ENCODE measurements at places on chromosomes 2 and 18.

DNA sequence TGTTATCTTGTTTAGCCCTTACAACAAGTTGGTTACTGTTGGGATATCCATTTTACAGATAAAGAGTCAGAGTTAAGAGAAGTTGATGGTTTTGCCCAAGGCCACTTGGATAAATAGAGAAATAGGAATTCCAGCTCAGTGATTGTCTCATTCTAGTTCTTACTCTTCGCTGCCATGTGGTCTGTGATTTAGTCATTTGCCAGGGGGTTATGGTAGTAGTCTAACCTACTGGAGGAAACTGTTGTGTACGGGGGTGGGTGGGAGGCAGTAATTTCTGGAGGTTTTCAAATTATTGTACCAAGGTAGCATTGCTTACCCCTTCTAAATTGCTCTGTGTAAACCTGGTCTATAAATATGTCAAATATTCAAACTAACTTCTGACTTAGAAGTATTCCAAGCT is 110.4 kb downstream of the MAP2 start:
- no peak for DNase-seq

GRCh38 chr2:109387221-109387735 is 226.5 kb downstream of the SEPTIN10 start:
- DNase-seq = no peak

DNA sequence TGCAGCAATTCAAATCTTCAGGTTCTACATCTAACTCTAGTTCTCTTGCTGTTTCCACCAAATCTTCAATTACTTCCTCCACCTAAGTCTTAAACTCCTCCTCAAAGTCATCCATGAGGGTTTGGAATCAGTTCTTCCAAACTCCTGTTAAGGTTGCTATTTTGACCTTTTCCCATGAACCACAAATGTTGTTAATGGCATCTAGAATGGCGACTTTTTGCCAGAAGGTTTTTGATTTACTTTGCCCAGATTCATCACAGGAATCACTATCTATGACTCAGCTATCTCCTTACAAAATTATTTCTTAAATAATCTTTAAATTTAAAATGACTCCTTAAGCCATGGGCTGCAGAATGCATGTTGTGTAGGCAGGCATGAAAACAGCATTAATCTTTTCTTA is 368.9 kb upstream of the TNP1 start:
- no peak for DNase-seq

DNA sequence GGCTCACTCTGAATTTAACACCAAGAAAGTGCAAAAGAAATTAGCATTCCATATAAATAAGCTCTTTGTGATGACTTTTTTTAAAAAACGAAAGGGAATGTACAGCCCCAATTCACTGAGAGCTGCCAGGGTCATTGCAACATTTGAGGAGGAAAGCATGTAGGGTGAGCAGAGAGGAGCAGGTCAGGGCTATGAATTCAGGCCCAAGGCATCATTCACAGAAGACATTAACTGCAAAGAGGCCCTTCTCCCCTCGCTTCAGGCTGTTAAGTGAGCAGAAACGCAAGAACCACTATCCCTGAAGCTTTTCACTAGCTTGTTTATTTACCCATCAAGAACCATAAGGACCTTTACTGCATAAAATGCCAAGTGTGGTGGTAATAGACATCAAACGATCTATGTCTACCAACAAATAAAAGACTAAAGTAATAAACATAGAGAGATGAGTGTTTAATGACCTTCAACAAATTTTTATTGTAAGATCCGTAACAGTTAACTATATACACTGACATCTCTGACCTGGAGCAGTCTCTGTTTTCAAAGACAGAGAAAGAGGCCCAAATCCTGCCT is 333.1 kb upstream of the HNRNPA3 start:
- DNase-seq = no peak

- DNase-seq = no peak
These were observed 80.3 kb downstream of the EDAR start for GRCh38 chr2:108908713-108909070.

GRCh38 chr2:218229239-218229638 is 12.2 kb downstream of the ARPC2 start:
- DNase-seq = peak; percentile 79

DNA sequence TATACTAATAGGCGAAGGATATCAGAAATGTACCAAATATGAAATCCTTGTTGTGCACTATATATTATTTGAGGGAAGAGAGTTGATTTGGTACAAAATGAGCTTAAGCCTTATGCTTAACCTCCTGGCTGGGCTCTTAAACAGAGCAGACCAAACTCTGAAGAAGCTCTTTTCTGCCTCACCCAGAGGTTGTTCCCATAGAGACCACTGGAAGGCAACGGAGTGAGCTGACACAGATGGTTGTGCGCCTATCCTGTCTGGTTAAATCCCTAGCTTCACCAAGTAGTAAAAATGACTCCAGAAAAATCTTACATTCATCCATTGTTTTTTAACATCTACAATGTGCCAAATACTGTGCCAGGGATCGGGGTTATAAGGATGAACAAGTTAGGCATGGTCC is 55.9 kb upstream of the NOL4 start:
- no peak for DNase-seq

GRCh38 chr2:128812183-128812940 is 493.7 kb upstream of the HS6ST1 start:
- no peak for DNase-seq

GRCh38 chr18:75074196-75075015 is 134.5 kb downstream of the PTGR3 start:
- no peak for DNase-seq

DNA sequence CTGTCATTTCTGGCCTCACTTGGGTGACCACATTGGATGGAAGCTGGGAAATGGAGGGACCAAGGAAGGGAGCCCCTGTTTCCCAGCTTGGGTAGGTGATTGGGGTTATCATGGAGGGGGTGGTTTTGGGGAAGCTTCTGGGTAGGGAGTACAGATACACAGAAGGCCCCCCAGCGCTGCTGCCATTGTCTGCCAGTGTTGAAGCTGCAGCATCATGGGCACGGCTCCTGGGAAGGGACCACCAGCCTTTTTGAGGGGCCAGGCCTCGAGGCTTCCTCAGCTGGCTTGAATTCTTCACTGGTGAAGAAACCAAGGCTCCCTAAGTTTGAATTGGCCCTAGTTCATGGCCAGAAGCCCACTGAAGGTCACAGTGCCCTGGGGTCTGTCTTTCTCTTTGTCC is 25.2 kb downstream of the SH3RF3 start:
- DNase-seq = no peak

Data from AG08395 (cell line).